ENCODE measurements at places on chromosomes 3 and 15.

- no peak for DNase-seq
Measured at GRCh38 chr3:39292961-39293360, 13.1 kb upstream of the CX3CR1 start.

GRCh38 chr15:25022233-25022632, 67.4 kb downstream of the SNRPN start:
- DNase-seq = no peak

- DNase-seq = no peak
Measured at GRCh38 chr3:79253704-79254103, 514.1 kb downstream of the ROBO1 start.

GRCh38 chr3:119856695-119857094, 74.8 kb downstream of the NR1I2 start:
- DNase-seq = no peak

- no peak for DNase-seq
Measured at GRCh38 chr15:65857718-65858402, 11.4 kb upstream of the RAB11A start.

DNA sequence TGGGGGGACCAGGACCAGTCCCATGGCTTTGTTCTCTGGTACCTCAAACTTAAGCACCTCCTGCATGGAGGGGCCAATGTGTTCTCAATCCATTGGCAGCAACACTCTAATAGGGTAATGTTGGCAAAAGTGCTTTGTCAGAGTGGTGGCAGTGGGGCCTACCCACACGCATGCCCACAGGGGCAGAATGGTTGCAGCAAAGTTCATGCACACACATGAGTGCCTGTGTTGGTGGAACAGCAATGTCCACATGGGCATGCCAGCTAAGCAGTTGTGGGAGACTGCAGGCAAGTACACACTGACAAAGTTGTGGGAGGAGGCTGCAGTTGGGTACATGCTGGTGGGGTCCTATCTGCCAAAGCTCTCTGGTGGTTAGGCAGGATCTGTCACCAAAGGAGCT, 645.2 kb downstream of the ZNF385D start:
- no peak for DNase-seq

- DNase-seq = no peak
Measured at GRCh38 chr3:64533617-64534317, 154.0 kb downstream of the ADAMTS9 start.

DNA sequence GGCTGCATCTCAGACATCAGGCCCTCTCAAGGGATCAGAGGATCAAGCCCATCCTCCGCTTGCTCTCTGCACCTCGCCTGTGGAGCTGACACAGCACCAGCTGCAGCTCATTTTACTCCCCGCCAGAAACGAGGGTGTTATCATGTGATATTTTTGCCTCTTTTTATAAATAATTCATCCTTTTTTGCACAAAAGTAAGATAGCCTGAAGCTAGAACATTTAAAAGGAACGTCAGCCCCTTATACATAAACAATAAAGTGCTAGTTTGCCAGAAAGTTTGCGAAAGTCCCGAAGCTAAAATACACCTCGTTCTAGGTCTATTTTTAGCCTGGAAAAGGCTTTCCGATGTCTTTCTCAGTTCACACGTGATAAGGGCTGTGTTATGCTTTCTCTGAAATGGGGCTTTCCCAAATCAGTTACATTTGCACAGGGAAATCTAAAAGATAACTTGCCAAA, 9.6 kb upstream of the FAM174B start:
- no peak for DNase-seq

DNA sequence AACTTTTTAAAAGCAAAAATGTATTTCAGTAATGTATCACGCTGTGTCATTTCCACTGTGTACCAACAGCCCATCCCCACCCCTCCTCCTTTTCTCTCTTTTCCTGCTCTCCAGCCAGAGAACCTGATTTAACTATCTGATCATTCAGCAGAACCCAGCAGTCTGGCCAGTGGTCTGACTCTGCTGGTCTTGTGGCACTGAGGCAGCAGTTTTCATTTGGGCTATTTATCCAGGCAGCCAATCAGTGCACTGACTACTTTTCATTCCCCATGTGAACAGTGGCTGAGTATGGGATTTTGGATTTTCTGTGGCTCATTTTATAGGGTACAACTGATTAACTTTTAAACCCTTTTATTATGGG, 56.3 kb downstream of the GPR171 start:
- no peak for DNase-seq

Data from CD14-positive monocyte (primary cell).